ENCODE measurements at places on chromosomes 13 and 19.
A peak's percentile ranks its signal among the peaks of the same experiment; 100 is the strongest.

GRCh38 chr19:41616792-41617621 is 9.9 kb downstream of the CEACAM4 start:
- DNase-seq: no peak

- DNase-seq: no peak
Observed at GRCh38 chr13:97257800-97258799, 36.0 kb downstream of the MBNL2 start.

DNA sequence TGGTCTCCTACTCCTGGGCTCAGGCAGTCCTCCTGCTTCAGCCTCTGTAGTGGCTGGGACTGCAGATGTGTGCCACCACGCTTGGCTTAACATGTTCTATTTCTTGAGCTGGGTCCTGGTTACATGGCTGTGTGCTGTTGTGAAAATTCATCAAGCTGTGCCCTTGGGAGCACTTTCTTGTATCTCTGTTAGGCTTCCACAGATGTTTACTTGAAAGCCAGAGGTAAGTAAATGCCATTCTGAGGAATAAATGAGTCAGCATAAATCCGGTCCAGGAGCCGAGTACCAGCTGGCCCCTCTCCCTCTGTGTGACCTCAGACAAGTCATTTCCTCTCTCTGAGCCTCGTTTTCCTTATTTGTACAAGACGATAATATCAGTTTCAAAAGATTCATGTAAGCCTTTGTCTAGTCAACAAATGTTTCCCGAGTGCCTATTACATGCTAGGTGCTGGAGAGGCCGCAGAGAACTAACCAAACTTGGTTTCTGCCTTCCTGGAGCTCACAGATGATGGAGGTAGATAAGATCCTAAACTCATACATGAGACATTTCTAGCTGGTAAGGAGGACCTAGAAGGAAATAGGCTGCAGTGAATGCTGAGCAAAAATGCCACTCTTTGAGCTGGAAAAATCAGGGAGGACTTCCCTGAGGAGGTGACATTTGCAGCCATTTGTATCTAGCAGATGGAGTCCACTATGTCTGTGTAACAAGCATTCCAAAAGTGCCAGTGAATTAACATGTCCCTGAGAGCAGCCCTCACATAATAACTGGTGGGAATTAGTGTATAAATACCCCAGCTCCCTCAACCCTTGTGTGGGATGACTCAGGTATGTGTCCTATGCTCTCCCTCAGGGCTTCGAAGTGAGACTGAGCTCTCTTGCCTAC is 2.7 kb upstream of the RASAL3 start:
- peak; percentile 58 for DNase-seq

DNA sequence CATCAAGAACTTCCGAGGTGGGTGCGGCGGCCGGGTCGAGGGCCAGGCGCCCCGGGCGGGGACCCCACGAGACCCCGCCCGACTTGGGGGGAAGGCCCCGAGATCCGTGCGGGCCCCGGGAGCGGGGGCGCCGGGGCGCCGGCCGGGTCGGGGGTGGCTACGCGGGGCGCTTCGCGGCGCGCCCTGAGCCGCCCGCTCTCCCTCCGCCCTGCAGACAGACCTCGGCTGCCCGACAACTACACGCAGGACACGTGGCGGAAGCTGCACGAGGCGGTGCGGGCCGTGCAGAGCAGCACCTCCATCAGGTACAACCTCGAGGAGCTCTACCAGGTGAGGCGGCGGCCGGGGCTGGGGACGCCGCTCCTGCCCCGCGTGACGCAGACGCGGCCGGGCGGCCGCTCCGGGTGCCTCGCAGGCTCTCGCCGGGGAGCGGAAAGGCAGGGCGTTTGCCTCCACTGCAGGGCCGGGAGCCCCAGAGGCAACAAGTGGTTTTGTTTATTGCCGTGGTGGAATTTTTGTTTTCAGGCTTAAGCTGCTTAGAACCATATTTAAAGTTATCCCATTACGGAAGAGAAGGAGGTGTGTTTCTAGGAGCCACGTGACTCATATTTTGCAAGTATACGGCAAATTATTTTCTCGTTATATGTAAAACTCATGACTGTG is 477 bp downstream of the CUL4A start:
- peak; percentile 32 for DNase-seq

GRCh38 chr13:81388400-81388799 is 1047.5 kb upstream of the SPRY2 start:
- no peak for DNase-seq

- no peak for DNase-seq
Observed at GRCh38 chr19:29620931-29621351, 14.9 kb downstream of the POP4 start.

- DNase-seq: no peak
Observed at GRCh38 chr13:74675182-74675581, 541.0 kb upstream of the KLF12 start.

DNA sequence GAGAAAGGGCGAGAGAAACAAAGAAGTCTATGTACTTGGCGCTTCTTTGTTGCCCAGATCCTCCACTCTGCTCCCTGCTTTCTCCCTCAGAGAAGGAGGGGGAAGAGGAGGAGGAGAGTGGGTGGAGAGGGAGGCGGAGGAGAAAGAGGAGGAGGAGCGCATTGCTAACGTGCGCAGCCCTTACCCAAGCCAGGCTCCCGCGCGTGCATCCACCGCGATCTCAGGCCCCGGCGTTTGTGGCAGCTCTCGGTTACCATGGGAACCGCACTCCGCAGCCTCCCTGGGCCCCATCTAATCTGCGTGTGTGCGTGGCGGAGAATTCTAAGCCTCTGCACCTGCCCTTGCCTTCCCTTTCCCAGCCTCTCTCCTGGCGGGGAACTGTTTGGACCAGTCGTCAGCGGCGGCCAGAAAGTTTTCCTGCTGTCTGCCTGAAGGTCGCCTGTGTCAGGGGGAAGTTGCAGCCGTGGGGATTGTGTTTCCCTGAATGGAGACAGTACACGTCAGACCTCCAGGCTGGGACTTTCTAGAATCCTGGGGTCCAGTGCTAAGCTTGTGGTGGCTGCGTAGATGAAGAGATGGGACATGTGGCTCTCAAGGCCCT is at the start of gene ERICH6B:
Gene ERICH6B, minus strand, starts transcription at position 239 of the 601 bp plus-strand sequence. CDS start 18,734 bp downstream, outside the sequence.
- no peak for DNase-seq

- no peak for DNase-seq
Observed at GRCh38 chr13:38262211-38262610, 87.4 kb upstream of the UFM1 start.

DNA sequence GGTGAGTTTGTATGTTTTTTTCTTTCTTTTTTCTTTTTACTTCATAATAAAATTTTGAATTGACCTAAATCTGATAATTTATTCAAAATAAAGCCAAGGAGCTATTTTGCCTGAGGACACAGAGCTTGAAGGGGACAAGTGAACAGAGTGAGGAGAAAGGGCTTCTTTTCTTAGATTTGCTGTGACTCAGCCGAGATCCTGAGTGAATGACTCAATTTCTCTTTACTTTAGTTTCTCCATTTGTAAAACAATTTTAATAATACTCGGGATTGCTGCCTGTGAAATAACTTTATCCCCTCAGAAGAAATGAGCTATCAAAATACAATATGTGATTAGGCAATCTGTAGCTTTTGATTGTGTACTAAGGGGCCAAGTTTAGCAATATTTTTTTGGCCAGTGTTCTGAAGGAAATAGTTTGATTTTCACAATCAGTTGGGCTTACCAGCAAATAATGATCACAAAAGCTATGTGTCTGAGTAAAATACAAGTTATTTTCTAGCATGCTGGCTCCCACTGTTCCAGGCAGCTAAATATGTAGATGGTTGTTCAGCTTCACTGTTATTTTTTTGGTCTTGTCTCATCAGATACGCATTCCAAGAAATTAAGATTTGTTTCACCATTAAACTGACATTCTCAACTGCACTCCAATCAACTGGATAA is 437.5 kb downstream of the FGF9 start:
- no peak for DNase-seq

DNA sequence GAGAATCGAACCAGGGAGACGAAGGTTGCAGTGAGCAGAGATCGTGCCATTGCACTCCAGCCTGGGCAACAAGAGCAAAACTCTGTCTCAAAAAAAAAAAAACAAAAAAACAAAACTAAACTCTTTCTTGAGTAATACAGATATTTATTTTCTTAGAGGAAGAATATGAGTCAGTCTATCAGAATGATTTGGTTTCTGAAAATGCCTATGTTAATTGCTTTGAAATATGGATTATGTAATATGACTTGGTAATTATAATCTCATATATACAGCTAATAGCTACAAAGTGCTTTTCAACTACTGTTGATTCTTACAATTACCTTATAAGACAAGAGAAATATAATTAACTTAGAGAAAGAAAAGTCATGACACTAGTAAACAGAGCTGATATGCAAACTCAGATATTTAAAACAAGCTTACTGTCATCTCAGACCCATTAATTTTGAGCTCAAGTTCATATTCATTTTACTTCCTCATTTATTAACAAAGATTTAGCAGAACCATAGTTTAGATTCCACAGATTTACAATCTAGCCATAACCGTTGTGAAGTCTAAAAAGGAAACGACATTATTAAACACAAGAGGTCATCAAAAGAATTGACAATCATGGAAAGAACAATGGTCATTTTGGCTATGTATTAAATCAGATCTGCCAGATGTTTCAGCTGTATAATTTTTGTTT is 88.0 kb downstream of the TBC1D4 start:
- no peak for DNase-seq

- DNase-seq: no peak
Observed at GRCh38 chr13:51380269-51380668, 40.8 kb downstream of the SERPINE3 start.

DNA sequence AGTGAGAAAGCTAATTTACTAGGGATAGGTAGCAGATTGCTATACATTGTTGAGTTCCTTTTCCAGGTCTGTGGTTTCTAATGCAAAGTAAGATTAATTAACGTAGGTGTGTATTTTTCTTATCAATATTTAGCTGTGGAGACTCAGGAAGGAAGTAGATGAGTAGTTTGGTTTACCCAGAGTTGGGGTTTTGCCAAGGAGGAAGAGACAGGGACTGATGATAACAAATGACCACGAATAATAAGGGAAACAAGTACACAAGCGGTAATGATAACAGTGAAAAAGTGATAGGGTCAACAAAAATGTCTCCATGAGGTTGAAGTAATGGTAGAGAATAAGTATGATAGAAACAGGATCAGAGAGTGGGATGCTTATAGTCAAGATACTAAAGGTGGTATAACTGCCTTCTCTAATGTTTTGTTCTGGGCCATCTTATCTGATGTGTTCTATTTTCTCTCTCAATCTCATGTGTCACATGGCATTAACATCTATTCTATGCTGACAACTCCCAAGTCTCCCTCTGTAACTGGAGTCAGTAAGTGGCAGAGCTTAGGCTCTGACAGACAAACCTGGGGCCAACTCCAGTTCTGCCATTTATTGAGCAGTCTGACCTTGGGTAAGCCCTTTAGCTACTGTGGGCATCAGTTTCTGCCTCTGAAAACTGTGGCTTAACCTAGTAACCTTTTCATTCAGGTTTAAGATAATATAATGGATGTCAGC is 8.8 kb downstream of the OBI1 start:
- no peak for DNase-seq

DNA sequence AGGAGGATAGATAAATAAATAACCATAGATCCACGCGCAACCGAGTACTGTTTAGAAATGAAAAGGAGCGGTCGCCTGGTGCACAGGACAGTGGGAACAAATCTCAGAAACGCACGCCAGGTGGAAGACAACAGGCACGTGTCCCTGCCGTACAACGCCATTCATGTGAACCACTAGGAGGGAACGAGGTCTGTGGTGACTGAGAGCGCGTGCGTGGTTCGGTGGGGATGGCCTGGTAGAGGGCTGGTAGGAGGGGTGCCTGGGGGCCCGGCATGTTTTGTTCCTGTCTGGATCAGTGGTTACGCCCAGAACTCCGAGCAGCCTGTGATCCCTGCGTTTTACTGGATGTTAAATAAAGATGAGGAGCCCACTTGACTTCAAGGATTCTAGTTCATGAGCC is 111.9 kb downstream of the KDM4B start:
- no peak for DNase-seq

- DNase-seq: no peak
Observed at GRCh38 chr19:6018786-6019185, 40.8 kb upstream of the RANBP3 start.
